ENCODE measurements at places on chromosomes 16 and 17.

DNA sequence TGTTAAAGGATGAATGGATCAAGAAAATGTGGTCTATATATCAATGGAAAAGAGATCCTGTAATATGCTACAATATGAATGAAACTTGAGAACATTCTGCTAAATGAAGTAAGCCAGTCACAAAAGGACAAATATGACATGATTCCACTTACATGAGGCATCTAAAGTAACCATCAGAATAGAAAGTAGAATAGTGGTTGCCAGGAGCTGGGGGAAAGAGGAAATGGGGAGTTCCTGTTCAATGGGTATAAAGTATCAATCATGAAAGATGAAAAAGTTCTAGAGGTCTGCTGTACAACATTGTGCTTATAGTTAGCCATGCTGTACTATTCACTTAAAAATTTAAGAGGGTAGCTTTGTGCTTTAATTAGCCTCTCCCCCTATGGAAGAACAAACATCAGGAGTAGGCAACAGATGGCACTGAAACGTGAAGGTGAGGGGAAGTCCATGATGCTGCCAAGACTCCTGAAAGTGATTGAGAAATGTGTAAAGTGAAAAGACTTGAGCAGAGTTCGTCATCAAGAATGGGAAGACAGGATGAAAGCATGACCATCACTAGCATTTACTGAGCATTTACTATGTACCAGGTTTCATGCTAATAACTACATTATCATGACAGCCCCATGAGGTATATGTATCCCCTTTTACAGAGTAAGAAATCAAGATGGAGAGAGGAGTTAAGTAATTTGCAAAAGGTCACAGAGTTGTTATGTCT lies 167.2 kb downstream of the CYB561 start:
- DNase-seq = no peak

DNA sequence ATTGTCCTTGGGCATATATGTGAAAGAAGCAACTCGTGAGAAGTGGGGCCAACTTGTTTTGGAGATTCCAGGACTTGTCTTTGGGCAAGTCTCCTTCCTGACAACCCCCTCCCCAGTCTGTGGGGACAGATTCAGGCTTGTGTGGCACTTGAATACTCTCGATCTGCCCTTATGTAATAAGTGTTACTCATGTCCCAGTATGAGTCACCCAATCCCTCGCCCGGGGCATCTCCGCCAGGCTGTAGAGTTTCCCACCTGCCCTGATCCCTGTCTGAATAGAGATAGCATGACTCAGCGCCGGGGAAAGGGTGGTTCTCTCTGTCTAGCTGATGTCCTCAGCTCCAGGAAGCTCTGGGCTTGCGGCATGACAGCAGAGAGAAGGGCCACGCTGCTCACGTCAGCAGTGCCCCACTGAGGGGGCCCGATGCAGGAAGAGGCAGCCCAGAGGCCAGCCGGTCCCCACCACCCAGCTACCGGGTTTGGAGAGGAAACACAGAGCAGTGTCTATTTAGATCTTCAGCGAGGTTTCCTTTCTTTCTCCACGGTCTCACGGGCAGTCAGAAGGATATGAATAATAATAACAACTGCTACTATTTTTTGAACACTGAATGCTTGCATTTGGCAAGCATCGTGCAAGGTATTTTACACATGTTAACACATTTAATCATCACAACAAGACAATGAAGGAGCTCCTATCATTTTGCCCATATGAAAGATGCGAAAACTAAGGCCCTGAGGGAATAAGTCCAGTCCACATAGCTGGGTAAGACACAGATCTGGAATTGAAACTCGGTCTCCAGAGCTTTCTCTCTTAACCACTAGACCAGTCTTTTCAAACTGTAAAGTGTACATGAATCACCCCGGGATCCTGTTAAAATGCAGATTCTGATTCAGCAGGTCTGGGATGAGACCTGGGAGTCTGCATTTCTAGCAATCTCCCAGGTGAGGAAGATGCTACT lies 426.7 kb upstream of the MAF start:
- peak; percentile 53 for DNase-seq

DNA sequence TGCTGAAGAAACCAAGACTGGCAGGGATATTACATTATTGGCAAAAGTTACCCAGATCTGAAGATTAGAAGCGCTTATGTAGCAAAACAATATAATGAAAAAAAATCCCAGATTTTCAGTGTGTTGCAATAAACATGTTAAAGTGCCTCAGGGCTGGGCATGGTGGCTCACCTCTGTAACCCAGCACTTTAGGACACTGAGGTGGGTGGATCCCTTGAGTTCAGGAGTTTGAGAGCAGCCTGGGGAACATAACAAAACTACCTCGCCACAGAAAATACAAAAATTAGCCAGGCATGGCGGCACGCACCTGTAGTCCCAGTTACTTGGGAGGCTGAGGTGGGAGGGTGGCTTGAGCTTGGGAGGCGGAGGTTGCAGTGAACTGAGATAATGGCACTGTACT lies 6.8 kb downstream of the ZNF207 start:
- no peak for DNase-seq

DNA sequence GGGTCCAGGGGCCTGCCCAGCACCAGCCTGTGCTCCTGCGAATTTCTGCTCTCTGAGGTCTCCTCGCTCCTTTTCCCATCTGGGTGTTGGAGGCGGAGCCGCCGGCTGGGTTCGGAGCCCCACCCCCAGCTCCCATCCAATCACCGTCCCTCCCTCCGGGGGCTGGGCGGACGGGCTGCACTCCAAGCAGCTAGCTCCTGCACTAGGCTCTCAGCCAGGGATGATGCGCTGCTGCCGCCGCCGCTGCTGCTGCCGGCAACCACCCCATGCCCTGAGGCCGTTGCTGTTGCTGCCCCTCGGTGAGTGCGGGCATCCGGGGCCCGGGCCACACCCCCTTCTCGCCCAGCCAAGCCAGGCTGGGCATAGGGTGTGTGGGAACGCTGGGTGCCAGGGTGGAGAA lies at the start of gene NRN1L:
Gene NRN1L (plus strand): TSS at position 202 of the 400 bp plus-strand sequence. CDS start 19 bp downstream, at position 221.
- no peak for DNase-seq

DNA sequence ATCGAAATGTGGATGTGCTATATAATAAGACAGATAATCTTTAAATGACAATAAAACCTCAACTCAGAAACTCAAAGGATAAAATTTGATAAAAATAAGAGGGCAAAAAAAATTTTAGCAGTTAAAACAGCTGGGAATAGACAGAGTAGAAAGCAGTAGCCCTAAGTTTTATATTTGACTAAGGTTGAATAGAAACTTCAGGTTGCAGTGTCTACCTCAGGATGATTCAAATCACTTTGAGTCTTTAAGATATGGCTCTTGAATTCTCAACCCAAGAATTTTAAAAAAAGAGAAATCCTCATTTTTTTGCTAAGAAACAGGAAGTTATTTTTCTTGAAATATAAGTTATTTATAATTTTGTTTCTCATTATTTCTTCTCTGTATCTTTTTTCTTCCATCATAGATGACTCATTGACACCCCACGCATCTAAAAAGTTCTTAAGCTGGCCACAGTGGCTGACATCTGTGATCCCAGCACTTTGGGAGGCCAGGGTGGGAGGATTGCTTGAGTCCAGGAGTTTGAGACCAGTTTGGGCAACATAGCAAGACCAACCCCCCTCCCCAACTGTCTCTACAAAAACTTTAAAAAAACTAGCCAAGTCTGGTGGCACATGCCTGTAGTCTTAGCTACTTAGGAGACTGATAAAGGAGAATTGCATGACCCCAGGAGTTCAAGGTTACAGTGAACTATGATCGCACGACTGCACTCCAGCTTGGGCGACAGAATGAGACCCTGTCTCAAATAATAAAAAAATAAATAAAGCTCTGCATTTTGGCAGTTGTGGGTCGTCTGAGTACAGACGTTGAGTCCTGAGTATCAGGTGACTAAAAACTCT lies 23.9 kb downstream of the NFAT5 start:
- DNase-seq = no peak

- no peak for DNase-seq
Observed at GRCh38 chr17:47287068-47287467, 33.4 kb downstream of the ITGB3 start.

DNA sequence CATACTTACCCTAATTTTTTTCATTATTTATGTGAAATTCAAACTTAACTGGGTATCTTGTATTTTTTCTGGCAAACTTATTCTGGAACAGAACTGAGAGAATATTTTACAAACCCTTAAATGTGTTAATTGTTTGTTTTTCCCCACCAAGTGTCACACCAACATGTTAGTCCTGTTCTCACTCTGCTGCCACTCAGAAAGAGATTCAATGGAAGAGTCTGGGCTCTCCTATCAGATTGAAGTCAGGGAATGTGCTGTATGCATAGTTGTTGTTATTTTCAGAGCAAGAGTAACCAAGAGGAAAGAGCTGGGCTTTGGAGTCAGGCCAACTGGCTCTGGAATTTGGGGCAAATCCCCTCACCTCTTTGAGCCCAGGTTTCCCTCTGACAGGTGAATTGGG lies 43.2 kb downstream of the SLC6A2 start:
- DNase-seq = no peak

DNA sequence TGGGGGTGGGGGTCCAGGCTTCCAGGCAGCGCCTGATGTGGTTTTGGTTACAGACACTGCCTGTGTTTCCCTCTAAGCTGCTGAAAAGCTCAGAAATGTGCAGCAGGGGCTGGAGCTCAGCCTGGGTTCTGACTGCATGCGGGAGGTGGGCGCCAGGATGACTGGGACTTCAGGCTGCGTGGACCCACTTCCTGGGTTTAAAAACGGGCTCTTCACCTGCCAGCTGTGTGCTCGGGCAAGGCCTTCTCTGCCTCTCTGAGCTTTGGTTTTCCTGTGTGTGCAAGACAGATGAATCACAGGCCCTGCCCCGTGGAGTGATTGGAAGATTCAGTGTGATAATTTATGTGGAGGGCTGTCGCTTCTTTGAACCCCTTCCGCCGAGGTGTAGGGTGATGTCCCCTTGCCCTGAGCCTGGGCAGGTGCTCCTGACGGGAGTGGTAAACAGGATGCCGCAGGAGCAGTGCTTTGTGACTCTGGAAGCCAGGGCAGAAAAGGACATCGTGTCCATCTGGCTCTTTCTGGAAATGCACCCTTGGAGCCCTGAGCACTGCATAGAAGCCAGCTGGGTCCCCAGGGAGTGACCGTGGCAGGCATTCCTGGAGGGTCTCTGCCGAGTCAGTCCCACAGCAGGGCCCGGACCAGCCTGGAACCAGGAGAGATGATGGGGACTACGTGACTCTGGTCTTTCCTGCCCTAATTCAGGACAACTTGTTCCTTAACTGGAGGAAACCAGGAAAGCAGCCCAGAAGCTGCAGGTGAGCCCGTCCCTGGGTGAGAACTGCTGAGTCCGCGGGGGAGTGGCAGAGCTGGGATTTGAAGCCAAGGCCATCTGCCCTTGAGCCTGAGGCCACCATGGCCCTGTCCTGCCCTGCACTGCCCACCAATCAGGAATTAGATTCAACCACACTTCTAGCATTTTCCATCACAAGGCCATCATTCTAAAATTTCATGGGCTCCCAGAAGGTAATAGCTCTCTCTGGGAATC lies 28.5 kb upstream of the SLC7A5 start:
- DNase-seq = peak; percentile 59

DNA sequence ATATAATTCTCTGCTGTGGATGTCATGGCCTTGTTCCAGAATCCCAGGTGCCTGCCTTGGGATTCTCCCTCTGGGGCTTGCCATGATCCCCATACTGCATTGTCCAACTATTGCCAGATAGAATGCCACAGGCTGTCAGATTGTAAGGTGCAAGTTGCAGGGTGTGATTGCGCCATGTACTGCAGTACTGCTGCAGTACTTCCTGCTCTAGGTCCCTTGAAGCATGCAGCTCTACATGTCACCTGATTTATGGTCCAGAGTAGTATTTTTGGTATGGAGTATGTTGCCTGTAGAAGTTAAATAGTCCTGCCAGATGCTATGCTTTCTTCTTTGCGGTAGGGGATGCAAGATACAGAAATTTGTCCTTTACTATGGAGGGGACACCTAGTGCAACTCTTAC lies 7.0 kb upstream of the SLFN5 start:
- no peak for DNase-seq

DNA sequence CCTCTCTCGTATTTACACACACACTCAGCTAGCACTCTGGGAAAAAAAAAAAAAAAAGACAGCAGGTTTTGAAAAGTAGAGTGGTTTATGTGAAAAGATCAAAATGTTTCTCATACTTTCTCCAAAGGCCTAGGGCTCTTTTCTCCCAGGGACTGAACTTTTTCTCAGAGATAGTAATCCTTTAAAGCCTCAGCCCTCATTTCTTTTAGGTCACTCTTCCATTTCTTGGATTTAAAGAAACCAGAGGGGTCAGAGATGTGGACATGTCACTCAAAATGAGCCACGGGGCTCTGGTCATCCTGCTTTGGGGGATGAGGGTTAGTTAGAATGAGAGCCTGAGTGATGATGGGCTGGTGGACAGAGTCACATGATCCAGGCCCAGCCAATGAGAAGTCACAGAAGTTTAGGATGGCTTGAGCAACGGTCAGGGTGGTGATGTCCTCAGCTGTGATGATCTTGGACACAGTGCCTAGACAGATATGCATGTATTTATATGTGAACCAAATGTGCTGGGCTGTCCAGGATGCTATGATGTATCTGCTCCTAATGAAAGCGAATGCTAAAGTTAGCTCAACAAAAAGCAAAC lies 33.7 kb upstream of the AXIN2 start:
- DNase-seq = no peak

DNA sequence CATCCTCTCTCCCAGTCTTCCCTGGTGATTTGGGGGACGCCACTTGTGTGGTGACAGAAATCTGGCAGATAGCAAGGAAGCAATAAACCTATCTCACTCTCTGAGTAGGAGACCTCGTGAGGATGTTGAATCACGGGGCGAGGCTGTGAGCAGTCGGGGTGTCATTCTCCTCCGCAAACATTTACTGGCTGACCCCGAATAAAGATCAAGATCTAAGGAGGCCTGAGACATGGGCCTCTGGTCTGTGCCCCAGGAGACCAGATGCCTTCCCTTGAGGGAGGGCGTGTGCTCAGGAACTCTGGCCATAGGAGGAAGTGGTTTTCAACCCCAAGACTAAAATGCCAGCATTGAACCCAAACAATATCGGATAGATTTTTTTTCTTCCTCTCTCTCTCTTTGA lies 53.1 kb downstream of the FOXL1 start:
- no peak for DNase-seq

DNA sequence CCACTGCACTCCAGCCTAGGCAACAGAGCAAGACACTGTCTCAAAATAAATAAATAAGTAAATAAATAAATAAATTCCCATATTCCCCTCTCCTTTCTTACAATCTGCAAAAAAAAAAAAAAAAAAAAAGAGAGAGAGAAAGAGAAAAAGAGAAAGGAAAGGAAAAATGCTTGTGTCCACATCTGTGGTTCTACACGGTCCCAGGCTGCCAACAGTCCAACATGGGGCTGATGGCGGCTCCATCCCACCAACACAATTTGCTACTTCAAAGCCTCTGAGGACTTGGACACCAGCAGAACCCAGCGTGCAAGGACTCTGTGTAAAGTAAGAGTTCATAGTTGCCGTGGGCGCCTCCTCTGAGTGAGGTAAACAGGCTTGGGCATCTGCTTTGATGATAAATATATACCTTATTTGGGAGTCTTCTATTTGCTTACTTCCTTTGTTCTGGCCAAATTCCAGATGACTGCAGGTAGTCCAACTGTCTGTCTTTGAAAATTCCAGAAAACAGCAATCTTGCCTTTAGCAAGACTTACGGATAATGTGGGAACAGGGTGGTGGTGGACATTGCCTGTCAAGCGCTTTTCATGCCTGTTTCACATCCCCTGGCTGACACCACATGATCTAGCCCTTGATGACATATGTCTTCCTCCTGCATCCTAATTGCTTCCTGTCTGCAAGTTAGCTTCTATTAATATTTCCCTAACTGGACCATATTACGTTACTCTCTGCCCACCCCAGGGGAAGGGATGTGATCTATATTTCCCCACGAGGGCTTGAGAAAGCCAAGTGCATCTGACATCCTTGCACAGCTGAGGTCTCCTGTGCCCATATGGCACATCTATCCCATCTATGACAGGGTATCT lies 10.1 kb downstream of the LITAF start:
- no peak for DNase-seq

- DNase-seq = no peak
Observed at GRCh38 chr17:76569607-76570279, 15.9 kb downstream of the ST6GALNAC2 start.
